ENCODE measurements at places on chromosomes 7 and 10.

GRCh38 chr10:110013630-110014293 is 6.0 kb downstream of the ADD3 start:
- no peak for DNase-seq

DNA sequence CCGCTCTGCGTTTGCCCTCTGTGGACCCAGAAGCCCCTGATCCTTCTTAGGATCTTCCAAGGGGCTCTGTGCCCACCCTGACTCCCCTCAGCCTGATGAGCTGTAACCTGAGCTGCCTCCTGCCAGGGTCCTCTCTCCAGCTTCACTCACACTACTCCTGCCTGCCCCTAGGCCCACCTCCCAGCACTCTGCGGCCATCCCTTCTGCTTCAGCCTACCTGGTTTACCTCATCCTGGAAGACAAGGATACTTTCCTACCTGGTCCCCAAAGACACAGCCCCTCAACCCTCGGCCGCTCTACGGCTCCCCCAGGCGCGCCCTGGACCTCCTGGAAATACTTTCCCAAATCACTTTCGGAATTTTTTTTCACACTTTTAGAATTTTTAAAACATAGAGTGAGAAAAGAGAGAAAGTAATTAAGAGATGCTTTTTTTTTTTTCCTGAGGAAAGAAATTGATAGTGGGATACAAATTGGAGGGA is 6.4 kb upstream of the ZNF862 start:
- no peak for DNase-seq

DNA sequence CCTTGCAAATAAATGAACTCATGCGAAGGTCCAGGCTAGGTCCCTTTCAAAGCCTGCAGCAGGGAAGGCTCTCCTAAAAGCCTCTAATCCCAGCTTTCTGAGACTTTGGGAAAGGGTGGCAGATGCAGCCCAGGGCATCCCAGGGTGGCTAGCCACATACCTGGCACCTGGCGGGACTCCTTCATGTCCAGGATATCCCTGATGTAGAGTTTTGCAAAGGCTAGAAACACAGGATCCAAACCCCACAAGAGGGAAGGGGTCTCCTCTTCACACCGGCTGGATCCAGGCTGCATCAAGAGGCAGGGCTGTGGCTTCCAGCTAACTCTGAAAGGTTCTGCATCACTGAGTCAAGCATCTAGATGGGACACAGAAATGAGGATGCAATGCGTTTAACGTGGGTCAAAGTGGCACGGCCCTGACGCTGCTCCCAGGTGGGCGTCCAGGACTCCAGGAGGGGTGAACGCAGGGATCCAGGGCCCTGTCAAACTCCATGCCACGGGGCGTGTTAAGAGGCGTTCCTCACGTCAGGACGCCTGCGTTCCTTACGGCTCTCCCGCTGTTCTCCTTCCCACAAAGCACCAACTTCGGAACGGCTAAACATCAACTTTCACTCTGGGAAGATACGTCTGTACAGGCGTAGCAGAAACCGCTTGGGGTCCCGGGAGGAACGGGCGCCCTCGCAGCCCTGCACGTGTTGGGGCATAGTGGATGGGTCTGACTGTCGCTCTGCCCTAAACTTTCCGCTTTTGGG is 507 bp downstream of the STN1 start:
- no peak for DNase-seq

GRCh38 chr7:27952456-27953285 is 212.7 kb downstream of the TAX1BP1 start:
- DNase-seq, result no peak

DNA sequence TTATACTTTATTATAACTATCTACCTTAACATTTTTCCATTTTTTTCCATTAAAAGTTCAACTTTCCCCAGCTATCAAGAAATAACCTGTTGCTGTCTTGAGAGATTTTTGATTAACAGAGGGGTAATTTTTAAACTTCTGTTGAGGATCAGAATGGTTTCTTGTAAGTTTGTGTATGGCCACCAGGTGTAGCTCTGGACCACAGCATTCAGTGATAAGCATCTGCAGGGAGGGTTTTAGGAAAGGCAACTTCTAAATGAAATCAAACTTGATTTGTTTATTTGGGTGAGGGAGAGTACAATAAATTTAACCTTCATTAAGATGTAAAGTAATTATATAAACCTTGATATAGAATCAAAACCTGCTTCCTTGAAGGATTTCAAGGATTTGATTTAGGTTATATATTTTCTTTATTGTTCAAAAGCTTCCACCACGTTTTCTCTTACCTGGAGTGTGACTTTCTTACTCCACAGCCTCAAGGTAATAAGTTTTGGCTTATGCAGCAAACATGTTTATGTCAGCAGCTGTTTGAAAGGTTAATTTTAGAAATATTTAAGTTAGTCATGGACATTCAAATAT is 153.3 kb downstream of the STK31 start:
- no peak for DNase-seq

- DNase-seq, result no peak
Observed at GRCh38 chr7:87151729-87152111, 533 bp upstream of the DMTF1 start.

DNA sequence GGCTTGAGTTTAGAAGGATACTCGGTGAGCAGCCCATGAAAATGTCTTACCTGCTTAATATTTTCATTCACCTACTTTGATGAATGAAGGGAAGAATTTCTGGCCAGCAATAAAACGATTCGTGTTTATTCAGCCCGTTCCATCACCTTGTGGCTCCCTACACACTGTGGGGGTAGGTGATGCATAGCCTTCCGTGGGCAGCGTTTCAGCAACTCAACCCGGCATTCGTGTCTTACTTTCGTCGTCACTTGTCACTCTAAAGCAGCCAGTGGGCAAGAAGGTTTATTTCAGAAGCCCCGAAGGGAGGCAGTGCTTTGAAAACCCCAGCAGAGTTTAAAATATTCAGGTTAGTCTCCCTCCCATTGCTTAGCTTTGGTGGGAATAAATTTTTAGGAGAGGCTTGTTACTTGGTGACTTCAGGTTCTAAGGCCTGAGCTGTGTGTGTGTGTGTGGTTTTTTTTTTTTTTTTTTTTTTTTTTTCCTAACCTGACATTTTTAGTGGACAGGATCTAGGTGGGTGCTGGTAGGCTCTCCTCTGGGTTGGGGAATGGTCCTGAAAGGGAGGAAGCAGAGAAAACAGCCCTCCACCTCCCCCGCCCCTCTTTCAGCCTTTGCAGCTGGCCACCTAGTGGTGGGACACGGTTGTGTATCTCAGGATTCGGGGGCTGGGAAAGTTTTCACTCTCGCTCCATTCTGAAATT is 1.8 kb downstream of the GRK5 start:
- peak; percentile 30 for DNase-seq

- no peak for DNase-seq
Observed at GRCh38 chr10:35331894-35332640, 4.2 kb upstream of the CCNY start.

DNA sequence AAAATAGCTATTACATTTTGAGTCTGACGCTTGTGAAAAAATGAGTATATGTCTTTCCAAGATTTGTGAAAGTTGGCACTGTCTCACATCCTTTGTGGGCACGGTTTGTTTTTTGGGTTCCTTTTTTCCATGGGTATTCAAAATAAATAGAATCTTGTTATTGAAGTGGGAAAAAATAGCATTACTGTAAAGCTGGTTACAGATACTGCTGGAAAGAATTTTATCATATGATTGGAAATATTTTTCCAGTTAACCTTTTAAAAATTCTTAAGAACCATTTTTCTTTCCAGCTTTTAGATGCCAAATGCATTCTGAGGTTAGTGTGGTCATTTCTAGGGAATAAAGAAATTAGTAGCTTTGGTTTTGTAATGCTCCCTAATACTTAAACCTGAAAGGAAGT is 11.4 kb downstream of the NET1 start:
- DNase-seq, result no peak

DNA sequence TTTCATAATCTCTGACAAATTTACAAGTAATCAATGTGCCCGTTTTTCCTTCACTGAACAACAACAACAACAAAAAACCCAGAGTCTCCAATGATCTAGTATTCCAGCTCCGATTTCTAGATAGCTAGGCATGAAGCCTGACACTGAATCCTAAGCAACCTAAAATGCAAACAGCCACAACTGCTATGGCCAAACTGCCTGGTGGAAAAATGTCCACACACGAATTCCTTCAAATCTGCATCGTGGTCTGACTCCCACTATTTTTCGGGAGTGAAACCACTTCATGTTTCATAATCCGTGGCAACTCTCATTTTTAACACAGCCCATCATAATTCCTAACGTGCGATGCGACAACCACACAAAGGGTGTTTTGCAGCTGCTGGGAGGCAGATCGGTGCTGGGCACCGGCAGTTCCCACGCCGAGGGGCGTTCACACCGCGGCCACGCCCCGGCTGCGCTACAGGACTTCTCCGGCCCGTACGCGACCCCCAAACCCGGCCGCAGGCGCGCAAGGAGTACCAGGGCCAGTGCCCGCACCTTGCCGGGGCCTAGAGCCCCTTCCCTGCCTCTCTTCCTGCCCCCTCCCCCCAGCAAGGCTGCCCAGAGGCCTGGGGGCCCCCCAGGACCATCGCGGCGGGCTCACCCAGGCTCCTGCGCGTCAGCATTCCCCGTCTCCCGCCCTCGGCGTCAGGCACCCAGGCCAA is 814 bp downstream of the RUFY2 start:
- DNase-seq, result no peak

DNA sequence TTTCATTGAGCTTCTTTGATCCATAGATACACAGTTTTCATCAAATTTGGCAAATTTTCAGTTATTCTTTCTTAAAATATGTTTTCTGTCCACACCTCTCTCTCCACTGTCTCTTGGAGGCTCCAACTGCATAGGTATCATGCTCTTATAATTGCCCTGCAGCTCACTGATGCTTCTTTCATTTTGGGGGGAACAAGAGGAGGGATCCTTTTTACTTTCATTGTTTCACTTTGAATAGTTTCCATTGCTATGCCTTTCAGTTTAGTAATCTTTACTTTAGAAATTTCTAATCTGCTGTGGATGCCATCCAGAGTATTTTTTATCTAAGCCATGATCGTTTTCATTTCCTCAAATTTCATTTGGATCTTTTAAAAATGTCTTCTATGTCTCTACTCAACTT is 32.9 kb downstream of the KBTBD2 start:
- no peak for DNase-seq

DNA sequence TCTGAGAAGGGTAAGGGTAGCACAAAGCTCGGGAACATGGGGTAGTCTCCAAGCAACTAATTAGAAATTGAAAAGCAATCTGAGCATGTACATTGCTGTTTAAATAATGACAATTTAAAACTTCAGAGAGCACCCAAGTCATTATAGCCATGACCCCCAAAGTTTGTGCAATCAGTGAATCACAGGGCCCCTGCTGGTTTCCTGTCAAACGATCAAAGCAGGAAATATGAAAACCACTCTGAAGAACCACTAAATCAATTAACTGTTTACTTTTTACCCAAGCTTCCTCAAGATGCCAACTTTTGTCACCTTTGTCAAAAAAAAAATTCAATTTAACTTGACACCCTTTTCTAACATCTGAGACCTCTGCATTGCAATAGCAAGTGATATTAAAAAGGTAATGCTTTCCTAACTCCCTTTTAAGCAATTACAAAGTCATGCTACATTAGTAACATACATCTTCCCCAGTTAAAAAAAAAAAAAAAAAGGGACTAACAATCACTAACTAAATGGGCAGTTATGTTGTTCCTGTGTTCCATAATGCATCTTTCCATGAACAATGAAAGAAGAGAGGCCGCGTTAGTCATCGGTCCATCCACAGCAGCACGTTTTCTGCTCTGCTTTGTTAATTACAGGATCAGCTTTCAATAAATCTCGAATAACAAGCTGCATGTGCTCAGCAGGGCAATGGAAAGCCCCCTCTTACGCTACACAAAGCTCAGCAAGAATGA is 80.6 kb downstream of the ETV1 start:
- no peak for DNase-seq

GRCh38 chr10:16891375-16892313 is 74.4 kb upstream of the RSU1 start:
- DNase-seq, result no peak

DNA sequence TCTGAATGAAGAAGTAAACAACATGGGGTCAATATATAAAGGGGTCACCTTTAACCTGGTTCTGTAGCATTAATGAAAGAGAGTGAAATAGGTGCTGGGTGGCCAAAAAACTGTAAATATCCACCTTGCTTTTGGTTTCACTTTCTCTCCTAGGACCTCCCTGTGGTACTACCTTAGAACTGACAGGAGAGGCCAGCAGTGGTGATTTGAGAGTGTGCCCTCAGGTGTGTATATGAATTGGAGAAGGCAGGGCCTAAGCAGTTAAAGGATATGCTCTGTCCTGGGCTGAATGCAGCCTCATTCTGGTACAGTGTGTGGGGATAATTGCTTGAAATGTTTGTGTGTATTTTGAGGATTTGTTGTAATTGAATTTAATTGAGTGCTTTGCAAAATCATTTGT is 62.0 kb downstream of the BBS9 start:
- no peak for DNase-seq

GRCh38 chr7:88322151-88322550 is 15.5 kb upstream of the STEAP4 start:
- DNase-seq, result no peak

- DNase-seq, result no peak
Observed at GRCh38 chr10:35379226-35380137, 43.2 kb downstream of the CCNY start.

GRCh38 chr7:133470-133869 is 58.9 kb upstream of the FAM20C start:
- DNase-seq, result no peak

GRCh38 chr10:101121654-101122031 is 9.5 kb upstream of the TLX1 start:
- no peak for DNase-seq

GRCh38 chr7:5488286-5488878 is 64.7 kb upstream of the TNRC18 start:
- no peak for DNase-seq

- no peak for DNase-seq
Observed at GRCh38 chr10:114121031-114121430, 53.0 kb downstream of the CCDC186 start.

DNA sequence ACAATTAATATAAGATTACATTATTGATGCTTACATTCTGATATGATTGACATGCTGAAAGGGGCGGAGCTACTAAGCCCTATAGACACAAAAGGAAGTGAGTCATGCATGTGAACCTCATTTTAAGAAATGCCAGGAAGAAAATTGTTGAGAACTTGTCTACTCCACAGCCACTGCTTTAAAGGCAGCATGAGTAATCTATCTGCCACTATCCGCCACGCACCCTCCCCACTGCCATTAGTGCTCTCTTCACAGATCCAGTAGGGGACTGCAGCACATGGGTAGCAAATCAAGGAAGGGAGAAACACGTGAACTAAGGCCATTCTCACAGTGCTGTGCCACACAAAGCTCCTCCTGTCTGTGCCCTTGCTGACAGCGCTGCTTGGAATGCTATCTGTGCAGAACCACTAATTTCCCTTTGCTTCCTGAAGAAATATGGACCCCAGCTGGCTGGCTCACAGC is 524.8 kb downstream of the GRM8 start:
- DNase-seq, result no peak

- DNase-seq, result no peak
Observed at GRCh38 chr7:29146057-29146706, at the start of gene CPVL. Gene CPVL (minus strand): TSS chr7:29146537. CDS start chr7:29121061, 25,476 bp downstream.

- no peak for DNase-seq
Observed at GRCh38 chr7:152107945-152108344, 82.5 kb downstream of the GALNT11 start.

GRCh38 chr10:113305871-113306270 is 247.0 kb upstream of the HABP2 start:
- no peak for DNase-seq

GRCh38 chr7:37208528-37208927 is 240.1 kb downstream of the ELMO1 start:
- DNase-seq, result no peak
